ENCODE measurements at places on chromosomes 4 and X.

GRCh38 chrX:118536687-118537461, 41.3 kb downstream of the DOCK11 start:
- peak; percentile 81 for ATAC-seq

GRCh38 chr4:154467886-154468285, 23.7 kb downstream of the DCHS2 start:
- ATAC-seq = no peak

- ATAC-seq = no peak
Measured at GRCh38 chr4:109738104-109738872, 8.4 kb upstream of the PLA2G12A start.

DNA sequence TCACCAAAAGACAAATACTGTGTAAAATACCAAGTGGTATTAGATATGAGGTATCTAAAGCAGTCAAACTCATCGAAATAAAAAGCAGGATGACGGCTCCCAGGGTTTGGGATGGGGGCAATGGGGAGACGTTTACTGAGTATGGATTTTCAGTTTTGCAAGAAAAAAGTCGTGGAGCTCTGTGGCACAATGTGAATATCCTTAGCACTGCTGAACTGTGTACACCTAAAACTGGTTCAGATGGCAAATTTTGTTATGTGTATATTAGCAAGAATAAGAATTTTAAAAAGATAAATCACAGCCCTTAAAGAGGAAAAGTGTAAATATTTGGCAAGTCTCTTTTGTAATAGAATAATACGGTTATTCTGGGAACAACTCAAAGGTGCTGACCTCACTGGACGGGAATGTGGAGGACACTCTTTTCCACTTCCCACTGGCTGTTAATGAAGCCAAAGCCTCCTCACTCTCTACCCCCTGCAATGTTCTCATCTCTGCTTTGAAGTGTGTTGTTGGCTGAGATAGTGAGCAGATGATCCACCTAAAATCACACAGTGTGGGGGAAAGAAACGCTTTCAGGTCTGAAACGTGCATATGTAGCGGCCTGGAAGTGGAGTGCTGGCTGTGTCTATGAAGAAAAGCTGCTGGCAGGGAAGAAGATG, 49.2 kb downstream of the SEL1L3 start:
- no peak for ATAC-seq

GRCh38 chr4:185247151-185247550, 37.8 kb downstream of the SNX25 start:
- no peak for ATAC-seq

DNA sequence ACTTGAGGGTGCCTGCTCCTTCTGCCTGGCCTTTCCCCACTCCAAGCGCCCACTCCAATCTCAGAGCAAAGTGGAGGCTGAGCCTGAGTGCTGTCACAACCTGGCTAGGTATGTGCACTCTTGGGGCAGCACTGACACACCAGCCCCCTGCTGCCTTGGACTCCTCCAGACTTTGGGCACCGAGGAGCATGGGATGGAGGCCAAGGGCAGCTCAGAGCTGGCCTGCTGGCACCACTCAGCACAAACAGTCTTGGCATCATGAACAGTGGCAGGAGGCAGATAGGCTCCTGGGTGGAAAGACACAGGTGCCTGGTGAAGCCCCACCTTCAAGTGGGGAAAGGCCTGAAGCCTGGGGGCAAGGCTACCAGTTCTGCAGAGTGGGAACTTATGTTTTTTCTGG, 91.8 kb downstream of the KCNIP4 start:
- no peak for ATAC-seq

GRCh38 chr4:89249313-89249712, 58.3 kb downstream of the GPRIN3 start:
- ATAC-seq = no peak

DNA sequence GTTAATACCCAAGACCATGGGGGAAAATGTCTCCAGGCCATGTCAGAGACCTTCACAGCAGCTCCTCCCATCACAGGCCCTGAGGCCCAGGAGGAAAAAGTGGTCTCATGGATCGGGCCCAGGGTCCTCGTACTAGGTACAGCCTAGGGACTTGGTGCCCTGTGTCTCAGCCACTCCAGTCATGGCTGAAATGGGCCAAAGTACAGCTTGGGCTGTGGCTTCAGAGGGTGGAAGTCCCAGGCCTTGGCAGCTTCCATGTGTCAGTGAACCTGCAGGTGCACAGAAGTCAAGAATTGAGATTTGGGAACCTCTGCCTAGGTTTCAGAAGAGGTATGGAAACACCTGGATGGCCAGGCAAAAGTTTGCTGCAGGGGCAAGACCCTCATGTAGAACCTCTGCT, 27.6 kb upstream of the C4orf54 start:
- ATAC-seq = no peak

DNA sequence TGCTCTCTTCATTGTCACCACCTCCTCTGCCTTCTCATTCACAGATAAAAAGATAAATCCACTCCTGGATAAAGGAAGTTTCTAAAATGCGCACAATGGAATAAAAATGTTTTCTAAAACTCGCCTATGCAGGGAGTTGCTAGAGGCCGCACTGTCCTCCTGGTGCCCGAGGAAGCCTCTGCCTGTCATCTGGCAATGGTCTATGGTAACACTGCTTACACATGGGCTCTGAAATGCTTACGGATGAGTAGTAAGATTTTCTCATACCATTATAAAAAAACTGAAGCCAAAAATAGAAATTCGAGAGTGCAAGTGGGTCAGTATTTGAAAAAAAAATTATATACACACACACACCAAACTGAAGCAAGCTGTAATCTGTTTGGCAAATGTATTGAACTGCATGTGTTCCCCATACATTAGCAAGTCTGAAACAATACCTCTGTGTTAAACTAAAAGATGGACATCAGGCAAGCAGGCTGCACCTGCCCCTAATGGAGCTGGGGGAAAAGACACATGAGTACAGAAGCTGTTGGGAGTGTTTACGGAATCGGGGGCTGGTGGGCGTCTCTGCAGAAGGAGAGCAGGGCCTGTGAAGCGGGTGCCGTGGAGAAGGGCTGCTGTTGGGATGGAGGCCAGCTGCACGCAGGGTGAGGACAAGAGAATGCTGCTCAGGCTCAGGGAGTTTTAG, 103.3 kb upstream of the FAT1 start:
- ATAC-seq = no peak

DNA sequence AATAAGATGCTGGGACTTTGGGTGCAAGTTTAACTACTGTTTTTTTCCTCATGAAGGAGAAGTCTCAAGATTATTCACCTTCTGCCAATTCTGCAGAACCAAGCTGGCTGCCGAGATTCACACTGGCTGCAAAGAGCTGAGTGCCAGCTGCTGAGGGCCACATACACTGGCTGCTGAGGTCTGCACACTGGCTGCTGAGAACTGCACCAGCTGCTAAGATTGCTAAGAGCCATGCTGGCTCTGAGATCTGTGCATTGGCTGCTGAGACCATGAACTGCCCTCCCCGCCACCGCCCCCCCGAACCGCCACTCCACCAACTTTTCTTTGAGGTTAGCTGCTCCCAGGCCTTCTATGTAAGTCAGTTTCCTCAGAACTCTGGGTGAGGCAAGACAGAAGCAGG, 330.3 kb downstream of the CBLL2 start:
- ATAC-seq = no peak

- ATAC-seq = no peak
Measured at GRCh38 chrX:41677183-41678060, 11.4 kb upstream of the GPR34 start.

- ATAC-seq = no peak
Measured at GRCh38 chr4:114284629-114285028, 305.2 kb upstream of the ARSJ start.

DNA sequence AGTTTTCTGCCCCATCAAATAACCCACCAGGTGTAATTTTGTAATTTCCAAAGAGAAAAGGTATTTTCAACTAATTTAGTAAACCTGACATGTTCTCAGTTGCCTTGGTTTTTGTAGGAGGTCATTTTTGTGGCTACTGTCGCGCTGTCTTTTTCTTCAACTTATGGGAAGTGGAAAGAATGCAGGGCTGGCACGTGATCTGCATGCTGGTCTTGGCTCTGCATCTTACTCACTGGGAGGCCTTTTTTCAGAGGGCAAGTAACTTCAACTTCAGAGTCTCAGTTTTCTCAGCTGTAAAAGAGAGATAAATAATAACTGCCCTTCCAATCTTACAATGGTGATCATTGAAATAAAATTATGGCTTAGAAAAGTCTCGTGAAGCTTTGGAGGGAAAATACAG, 109.9 kb upstream of the SMIM10 start:
- ATAC-seq = no peak

Measured in stimulated activated memory B cell treated with anti-CD40 and anti-IgM and Interleukin-4, amounts not matched to agents 10 μg/mL and 1 μg/mL and 100 μg/mL, for 72 hours (primary cell).